ENCODE measurements at places on chromosomes 4 and X.

GRCh38 chr4:148283665-148284064, 158.5 kb downstream of the NR3C2 start:
- no peak for DNase-seq

DNA sequence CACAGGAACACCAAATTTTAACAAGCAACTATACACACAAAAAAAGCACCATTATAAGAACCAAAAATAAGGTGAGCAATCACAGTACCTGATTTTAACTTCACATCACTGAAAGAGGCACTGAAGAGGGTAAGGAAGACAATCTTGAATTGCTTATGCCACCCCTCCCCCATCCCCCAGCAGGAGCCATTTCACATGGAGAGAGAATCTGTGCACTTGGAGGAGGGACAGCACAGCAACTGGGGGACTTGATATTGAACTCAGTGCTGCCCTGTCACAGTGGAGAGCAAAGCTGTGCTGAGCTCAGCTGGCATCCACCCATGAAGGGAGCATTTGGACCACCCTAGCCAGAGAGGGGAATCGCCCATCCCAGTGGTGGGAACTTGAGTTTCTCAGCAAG, 56.0 kb downstream of the NUDT11 start:
- DNase-seq = no peak

DNA sequence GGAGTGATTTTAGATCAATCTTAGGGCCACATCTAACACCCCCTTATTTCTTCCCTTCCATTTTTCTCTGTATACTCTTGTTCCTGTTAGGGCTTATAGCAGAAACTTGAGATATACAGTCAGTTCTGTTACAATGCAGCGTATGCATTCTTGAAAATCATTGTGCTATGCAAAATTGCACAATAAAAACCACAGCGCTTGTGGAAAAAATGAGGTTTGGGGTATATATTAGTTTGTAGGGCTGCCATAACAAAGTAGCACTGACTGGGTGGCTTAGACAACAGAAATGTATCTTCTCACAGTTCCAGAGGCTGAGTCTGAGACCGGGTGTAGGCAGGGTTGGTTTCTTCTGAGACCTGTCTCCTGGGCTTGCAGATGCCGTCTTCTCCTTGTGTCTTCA, 59.0 kb downstream of the WWC2 start:
- no peak for DNase-seq

GRCh38 chrX:82627568-82627967, 880.5 kb upstream of the POU3F4 start:
- DNase-seq = no peak

- DNase-seq = no peak
Measured at GRCh38 chr4:79663865-79664264, 255.8 kb upstream of the GK2 start.

DNA sequence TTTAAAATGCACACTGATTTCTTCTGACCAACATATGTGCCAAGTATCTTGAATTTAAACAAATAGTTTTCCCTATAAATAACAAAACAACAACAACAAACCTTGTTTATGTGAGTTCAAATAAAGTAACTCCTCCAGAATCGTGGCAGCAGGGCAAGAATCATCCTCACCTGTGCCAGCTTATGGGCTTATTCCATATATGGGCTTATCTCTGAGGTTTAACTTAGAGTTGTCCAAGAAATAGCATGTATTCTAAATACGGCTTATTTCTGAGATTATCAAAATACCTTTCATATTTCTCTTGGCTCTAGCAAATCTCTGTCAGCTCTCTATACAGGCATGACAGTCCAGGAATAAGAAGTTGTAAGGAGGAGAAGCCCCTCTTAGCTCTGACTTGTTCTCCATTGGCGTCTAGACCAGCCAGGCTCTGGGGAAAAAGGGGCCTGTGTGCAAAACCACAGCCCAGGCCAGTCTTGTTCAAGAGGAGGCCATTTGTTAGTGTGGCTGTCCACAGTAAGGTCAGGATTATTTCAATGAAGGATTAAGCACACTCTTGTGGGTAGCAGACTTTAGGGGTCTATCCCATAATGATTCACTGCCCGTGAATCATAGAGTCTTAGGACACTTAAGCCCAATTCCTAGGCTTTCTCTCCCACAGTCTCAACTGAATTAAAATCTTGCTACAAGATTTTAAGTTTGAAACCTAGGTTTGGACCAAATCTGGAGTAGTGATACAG, 63.2 kb downstream of the FRAS1 start:
- DNase-seq = no peak

DNA sequence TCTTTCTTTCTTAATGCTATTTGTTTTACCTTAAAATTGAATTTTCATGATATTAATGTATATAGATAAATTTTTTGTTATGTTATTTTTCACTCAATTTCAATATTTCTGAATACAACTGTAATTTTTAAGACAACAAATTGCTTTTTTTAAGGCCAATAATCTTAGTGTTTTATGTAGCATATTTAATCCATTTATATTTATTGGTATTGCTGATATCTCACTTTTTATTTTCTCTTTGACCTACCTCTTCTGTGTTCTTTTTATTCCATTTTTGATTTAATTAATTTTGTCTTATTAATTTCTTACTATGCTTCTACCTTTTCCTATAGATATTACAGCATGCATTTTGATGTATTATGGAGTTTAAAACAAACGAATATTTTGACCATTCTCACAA, 460.1 kb upstream of the AGA start:
- no peak for DNase-seq

- DNase-seq = no peak
Measured at GRCh38 chr4:108155373-108155772, 13.4 kb downstream of the LEF1 start.

GRCh38 chr4:11451716-11452115, 23.0 kb upstream of the HS3ST1 start:
- DNase-seq = no peak

- no peak for DNase-seq
Measured at GRCh38 chrX:22810876-22811275, 188.9 kb upstream of the DDX53 start.

DNA sequence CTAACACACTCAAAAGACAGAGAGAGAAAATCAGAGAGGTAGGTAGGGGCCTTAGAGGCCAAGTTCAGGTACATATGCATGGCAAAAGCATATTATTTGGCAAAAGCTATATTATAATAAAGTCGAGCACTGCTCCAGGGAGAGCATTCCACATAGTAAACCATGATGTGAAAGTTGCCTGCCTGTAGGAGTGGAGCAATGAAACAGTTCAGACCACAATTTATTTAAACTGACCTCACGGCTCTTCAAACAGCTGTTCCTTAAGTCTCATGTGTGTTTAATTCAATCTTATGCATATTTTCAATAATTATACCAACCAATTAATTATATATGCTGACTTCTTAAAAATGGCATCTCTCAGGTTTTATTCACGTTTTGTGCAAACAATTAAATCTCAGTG, 3.3 kb downstream of the RFC1 start:
- DNase-seq = no peak

DNA sequence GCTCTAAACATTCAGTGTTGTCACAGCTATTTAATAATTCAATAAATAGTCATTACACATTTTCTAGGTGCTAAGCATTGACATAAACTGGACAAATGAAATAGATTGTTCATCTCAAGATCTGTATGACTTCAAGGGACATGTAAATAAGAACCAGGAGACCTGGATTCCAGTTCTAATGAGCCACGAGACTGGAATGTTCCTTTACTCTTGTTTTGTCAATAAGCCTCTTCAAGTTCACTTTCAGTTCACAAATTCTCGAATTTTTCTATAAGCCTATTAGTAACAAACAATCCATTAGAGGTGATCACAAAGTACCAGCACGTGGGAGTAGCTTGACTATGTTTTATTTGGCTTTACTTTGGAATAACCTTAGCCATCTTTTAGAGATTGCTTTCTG, 514.0 kb upstream of the SMIM31 start:
- no peak for DNase-seq

GRCh38 chr4:105550641-105551040, 1.8 kb upstream of the ARHGEF38 start:
- no peak for DNase-seq

GRCh38 chrX:153460826-153461225, 9.6 kb downstream of the HAUS7 start:
- no peak for DNase-seq

- no peak for DNase-seq
Measured at GRCh38 chrX:133005616-133006015, 47.2 kb upstream of the HS6ST2 start.

GRCh38 chr4:173332021-173332487, 2.1 kb downstream of the HMGB2 start:
- DNase-seq = no peak

DNA sequence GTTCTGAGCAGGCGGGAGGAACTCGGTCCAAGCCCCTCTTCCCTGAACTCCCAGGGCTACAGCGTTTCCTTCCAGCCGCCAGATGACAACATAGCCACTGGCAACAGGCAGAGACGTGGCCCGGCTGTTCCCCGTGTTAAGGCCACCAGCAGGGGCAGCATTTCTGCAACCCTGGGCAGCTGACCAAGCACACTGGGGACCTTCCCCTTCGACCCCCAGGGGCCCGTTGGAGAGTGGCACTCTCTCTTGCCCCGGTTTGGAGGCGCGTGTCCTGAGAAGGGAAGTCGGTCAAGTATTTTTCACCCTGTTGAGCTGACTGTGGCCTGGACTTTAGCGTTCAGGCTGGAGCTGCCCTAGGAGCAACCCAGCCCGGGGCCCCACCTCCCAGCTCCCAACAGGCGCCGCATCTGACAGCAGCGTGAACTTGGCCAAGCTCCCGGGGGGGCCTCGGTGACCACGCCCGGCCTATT, 37.6 kb downstream of the ZBTB49 start:
- DNase-seq = no peak

GRCh38 chrX:10591363-10592335, 28.7 kb downstream of the MID1 start:
- no peak for DNase-seq

- DNase-seq = no peak
Measured at GRCh38 chr4:164894702-164895101, 17.7 kb downstream of the APELA start.

DNA sequence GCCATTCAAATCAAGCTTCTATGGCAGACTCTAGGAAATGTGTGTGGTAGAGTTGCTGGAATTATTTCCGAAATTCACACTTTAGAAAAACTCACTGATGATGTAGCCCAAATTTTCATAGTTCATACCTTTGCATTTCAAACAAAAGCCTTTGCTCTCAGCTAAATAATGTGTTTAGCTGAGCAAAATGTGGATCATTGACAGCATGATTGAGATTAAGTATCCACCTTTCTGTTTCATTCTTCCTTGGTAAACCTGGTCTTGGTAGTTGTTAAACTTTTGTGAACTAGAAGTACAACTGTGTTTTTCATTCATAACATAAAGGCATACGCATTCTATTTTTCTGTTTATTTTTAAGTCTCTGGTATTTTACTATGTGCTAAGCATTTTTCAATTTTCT, 7.2 kb downstream of the PCDH7 start:
- DNase-seq = no peak

DNA sequence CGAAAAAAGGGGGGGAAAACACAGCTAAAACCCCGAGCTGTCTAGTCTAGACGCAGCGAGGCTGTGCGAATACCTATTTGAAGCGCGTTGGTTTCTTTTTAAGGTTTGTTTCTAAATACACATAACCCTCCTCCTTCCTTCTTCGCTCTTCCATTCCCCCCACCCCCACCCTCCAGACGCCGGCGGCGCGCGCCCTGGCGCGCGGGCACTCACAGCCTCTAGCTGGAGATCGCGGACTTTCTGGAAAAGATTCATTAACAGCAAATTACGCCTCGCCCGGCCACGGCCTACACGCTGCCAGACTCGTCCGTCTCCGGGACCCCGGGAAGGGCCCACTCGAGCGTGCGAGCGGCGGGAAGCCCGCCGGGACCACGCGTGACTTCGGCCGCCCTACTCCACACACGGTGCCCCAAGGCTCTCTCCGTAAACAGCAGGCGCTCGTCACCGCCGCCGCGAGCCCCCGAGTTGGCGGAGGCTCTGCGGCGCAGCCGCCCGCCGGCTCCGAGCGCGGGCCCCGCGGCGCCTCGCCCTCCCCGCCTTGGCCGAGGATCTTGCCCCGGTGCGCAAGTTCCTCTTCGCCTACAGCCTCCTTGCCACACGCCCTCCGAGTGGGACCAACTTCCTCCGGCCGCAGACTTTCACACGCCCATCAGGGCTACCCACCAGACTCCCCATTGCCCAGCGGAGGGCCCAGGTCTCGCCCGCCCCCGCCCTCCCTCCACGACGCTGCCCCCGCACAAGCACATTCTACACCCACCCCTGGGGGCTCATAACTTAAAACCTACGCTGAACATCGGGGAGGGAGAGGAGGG, 2.0 kb downstream of the BCOR start:
- DNase-seq = no peak

GRCh38 chrX:41289095-41289494, 44.9 kb upstream of the DDX3X start:
- DNase-seq = no peak

GRCh38 chr4:168717847-168718246, 221.0 kb downstream of the PALLD start:
- DNase-seq = no peak

DNA sequence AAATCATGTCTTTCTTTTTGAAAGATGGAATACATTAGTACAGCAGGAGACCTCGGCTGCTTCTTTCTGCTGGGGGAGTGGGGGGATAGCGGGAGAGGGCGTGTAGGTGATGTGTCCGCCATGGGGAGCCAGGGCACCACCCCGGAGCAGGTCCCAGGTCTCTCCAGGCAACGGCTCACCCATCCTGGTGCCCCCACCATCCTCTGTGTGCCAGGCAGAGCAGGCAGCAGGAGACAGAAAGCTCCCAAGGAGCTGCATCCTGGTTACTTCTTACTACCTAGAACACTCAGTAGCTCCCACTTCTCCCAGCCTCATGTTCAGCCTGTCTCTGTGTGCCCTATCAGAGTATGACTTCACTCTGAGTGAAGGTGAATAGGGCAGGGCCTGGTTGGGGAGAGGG, 23.6 kb downstream of the TNIP2 start:
- no peak for DNase-seq
